T-helper 17 cell (primary cell): ENCODE measurements at places on chromosomes 5 and 9. TPM values are rescaled to one million over a fixed set of nuclear protein-coding genes. Genes with fewer than 3 reads are reported as not detected.

DNA sequence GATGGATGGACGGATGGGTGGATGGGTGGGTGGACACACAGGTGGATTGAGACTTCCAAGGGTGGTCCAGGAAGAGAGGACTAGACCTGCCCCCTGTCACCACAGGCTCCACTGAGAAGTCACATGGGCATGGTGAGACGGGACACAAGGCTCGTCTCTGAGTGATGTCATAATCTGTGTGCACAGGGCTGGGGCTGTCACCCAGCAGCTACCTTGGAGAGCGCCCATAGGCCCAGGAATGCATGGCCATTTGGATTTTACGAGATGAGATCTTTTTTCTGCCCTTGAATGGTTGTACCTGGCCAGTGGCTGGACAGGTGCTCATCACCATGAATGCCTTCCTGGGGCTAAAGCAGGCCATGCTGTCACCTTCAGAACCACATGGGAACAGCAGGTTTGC lies 3.1 kb downstream of the OLFM1 start:
- H3K36me3 ChIP-seq, result peaks cover 3% of the 10 kb centered on the region
- peaks cover 56% of the 10 kb centered on the region for H3K27me3 ChIP-seq
- no peak for DNase-seq
- no peak overlapping the region for H3K4me3 ChIP-seq

DNA sequence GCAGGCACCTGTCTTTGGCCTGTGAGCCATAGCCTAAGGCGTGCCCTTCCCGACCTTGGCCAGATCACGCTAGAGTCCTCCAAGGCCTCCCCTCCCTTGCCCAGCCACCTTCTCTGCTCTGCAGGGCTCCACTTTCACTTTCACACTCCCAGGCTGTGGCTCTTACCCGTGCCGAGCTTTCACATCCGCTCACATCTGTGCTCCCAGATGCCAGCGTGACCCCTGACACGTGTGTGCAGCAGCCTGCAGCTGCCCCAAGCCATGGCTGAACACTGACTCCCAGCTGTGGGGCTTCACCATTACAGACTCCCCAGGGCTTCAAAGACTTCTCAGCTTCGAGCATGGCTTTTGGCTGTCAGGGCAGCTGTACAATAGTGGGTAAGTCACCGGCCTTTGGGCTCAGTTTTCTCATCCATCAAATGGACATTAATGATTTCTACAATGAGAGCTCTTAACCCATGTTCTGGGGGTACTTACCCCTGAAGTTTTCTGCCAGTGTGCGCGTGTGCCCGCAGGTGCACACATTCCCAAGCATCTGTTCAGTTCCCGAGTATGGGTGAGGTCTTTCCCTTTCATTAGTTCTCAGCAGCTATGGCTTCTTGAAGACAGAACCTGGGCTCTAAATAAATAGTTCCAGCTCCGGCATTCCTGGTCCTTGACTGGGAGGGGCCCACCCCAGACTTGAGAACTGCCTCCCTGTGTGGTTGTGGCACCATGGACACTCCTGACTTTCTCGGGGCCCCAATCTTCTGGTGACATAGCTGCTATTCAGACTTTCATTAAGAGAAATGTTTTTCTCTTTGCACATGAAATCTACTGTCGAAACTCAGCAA lies 118.6 kb downstream of the RGS3 start:
- H3K36me3 ChIP-seq, result no peaks in the 10 kb centered on the region
- DNase-seq, result peak; percentile 60
- peak overlapping the region; percentile 96 for H3K27ac ChIP-seq
- peaks cover 70% of the 10 kb centered on the region for H3K4me1 ChIP-seq
- H3K27me3 ChIP-seq, result no peaks in the 10 kb centered on the region

DNA sequence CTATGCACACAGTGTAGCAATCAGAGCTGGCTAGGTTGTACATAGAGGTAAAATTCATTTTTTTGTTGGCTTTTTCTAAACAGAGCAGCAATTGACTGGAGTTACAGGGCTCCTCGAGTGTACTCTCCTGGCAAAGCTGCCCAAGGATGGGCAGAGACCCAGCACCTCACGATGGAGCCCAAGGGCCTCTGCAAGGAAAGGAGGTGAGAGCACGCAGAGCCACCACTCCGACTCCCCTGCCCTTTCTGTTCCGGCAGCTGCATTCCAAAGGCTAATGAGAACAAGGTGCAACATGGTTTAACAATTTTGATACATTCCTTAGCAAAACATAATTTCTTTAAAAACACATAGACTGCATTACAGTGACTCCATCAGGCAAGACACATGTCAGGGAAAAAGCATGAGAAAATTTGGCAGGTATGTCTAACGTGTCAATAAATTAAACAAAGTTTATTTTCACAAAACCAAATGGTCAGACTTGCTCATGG lies 47.5 kb downstream of the SAXO1 start:
- no peaks in the 10 kb centered on the region for H3K4me1 ChIP-seq
- no peak overlapping the region for H3K4me3 ChIP-seq
- no peaks in the 10 kb centered on the region for H3K36me3 ChIP-seq

- H3K4me3 ChIP-seq, result peak overlapping the region; percentile 43
- peaks cover 7% of the 10 kb centered on the region for H3K27me3 ChIP-seq
- peaks cover 6% of the 10 kb centered on the region for H3K4me1 ChIP-seq
- no peak overlapping the region for H3K27ac ChIP-seq
- H3K36me3 ChIP-seq, result no peaks in the 10 kb centered on the region
Observed at GRCh38 chr9:68996462-68996861, 17.5 kb downstream of the PRKACG start.

GRCh38 chr9:14191512-14191911 lies 122.4 kb downstream of the NFIB start:
- DNase-seq, result no peak
- no peak overlapping the region for H3K27ac ChIP-seq
- H3K36me3 ChIP-seq, result no peaks in the 10 kb centered on the region
- no peaks in the 10 kb centered on the region for H3K27me3 ChIP-seq
- no peaks in the 10 kb centered on the region for H3K4me1 ChIP-seq

HSD17B4 gene
- total RNA-seq, result 26.3 TPM

C5orf47 gene
- total RNA-seq, result not detected

GRCh38 chr5:93006915-93007314 lies 574.1 kb downstream of the NR2F1-AS1 start:
- no peak overlapping the region for H3K27ac ChIP-seq
- no peak overlapping the region for H3K4me3 ChIP-seq

UNC13B gene
- 0.50 TPM for total RNA-seq

GRCh38 chr5:4082966-4083564 lies 487.4 kb downstream of the IRX1 start:
- no peak overlapping the region for H3K4me3 ChIP-seq
- DNase-seq, result no peak
- no peak overlapping the region for H3K27ac ChIP-seq

SHOC1 gene
- total RNA-seq, result not detected
